GOT3 (cell line): ENCODE measurements at places on chromosomes 7 and 10.

DNA sequence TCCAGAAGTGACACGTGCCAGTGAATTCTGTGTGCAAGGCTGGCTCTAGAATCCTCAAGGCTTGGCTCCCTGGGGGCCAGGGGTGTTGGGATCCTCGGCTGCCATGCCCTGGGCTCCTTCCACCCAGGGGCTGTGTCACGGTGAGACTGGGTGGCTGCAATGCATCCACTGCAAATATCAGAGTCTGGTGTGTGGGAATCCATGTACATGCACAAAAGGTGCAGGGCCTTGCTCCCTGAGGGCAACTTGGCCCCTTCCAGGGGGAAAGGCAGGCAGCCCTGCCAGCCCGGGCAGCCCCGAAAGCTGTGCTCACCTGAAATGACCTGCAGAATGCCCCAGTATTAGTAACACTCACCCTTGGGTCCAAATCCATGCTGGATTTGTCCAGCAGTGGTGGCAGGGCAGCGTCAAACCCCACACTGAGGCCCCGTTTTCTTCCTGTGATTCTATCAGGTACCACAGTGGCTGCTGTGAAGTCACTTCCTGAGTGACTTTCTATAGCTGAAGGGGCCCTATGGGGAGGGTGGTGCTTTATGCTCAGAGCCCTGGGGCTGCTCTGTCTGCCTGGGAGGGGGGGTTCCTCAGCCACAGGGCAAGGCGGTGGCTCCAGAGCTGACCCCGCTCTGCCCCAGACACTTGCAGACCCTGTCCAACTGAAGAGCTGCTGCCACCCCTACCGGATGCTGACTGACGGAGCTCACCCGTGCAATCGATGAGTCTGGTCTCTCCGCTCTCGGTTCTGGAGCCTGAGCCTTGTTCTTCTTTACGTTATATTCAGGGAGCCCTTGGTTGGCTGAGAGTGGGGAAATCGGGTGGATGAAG, 317.7 kb downstream of the GLRX3 start:
- DNase-seq, result no peak

DNA sequence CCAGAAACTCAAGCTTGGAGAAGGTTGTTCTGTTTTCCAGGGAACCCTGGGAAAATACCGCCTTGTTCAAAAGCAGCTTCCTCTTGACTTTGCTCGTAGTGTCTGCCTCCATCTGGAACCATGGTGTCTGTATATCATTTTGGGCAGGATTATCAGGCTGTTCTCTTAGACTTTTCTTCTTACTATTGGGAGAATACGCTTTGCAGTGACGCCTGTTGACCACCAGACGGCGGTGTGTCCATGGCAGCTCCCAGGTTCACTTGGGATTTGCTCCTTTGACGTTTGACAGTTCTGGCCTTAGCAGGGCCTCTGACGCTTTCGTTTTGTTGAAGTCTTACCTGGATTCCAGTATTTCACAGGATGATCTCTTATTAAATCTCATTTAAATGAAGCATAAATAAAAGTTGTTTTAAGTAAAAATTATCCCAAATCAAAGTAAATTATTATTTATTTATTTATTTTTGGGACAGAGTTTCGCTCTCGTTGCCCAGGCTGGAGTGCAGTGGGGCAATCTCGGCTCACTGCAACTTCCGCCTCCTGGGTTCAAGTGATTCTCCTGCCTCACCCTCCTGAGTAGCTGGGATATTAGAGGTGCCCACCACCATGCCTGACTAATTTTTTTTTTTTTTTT, 41.8 kb upstream of the GJD4 start:
- DNase-seq, result no peak

GRCh38 chr7:135920478-135920877, 56.7 kb downstream of the MTPN start:
- no peak for DNase-seq

DNA sequence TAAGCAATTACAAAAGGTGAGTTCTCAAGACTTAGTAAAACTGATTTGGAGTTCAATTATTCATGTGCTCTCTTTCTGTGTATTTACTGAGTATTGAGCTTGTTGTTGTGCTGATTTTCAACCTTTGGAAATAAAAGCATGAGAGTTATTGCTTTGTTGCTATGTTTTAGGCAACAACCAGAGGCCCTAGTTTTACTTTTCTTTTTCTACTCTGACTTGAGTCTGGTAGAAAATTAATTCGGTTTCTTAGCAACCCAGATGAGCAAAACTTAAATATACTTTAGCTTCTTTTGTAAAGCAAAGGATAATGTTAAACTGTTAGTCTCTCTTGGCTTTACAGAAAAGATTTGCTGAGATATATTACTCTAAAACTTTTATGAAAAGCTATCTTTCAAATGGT, 66.4 kb upstream of the SCIN start:
- no peak for DNase-seq

DNA sequence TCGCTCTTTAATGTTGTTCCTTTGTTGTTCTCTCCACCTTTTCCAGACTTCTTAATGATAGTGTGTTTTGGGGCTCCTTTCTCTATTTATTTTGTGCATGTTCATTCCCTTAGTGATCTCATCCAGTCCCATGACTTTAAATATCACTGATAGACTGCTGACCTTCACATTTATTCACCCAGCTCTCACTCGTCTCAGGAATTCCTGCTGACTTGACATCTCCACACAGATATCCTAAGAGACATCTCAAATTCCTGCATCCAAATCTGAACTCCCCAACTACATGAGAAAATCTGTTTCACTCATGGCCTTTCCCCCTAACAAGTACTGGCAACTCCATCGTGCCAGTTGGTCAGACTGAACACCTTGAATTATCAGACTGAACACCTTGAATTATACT, 111.2 kb downstream of the CTTNBP2 start:
- DNase-seq, result no peak

GRCh38 chr7:108114117-108114841, 15.9 kb downstream of the LAMB4 start:
- DNase-seq, result no peak

DNA sequence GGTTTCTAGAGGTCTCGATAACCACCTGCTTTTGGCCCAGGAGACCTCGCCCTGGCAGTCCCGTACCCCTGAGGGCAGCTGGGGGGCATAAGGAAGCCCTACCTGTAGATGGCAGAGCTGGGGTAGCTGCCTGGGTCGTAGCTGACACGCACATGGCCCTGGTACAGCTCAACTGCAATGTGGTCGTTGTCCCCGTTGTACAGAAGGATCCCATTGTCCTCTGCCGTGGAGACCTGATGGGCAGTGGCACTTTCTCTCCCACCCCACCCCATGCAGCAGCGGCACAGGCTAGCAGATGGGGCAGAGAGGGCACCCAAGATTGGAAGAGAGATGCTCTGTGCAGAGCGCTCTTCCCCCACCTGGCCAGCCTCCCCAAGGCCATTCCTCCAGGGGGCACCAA, 172.5 kb downstream of the LCOR start:
- no peak for DNase-seq

DNA sequence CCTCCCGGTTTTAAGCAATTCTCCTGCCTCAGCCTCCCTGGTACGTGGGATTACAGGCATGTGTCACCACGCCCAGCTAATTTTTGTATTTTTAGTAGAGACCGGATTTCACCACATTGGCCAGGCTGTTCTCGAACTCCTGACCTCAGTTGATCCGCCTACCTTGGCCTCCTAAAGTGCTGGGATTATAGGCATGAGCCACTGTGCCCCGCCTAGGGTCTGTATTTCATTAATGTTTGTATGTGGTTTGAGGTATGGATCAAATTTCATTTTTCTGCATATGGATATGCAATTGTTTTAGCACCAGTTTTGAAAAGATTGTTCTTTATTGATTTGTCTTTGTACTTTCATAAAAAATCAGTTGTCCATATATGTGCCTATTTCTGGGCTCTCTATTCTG, 26.0 kb downstream of the CYP26A1 start:
- DNase-seq, result no peak

DNA sequence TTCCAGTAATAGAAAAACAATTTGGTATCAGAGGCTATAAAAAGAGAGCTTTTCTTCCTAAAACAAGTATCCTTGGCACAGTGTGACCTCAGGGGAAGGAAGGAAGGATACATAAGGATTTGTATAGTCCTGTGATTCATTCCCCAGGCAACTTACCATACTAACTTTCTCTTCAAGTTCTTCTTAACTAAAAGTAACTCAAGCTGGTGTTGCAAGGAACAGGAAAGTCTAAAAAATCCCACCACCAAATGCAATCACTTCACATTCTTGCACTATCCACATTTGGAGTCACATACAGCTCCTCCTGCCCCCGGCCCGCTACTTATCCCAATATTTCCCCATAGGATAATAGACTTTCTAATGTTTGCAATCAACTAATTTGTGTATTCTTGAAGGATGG, 84.8 kb downstream of the PRKAG2 start:
- DNase-seq, result no peak

DNA sequence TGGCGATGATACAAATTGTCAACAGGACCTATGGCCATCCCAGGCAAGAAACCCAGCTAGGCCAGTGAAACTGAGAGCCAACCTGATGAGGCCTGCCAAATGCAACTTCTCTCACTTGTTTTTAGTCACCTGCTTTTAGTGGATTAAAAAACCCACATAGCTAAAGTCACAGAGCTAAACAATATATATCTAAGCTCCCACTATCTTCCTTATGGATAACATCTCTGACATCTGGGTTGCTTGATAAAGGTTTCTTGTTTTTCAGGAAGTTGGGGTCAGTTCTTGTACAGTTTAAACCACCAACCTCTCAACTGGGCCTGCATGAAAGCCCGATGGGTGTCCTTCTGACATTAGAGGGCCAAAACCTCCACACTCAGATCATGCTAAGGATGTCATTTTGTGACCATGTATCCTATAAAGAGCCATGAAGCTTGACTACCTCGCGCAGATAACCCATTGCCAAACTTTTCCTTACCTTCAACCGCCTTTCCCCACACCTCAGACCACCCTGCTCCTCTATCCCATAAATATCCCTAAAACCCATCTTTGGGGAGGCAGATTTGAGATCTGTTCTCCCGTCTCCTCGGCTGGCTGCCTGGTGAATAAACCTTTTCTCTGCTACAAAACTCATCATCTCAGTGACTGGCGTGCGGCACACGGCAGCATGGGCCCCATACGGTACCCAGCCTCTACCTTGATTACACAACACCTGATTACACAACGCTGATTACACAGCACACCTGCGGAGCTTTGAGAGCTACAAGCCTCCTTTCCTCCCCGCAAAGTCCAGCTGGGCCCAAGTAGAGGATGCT, 797 bp upstream of the STMP1 start:
- DNase-seq, result no peak

- DNase-seq, result no peak
These were observed 26.5 kb upstream of the C10orf71 start for GRCh38 chr10:49272251-49273081.

- DNase-seq, result no peak
These were observed 92.1 kb upstream of the PODXL start for GRCh38 chr7:131648491-131648890.

- DNase-seq, result peak; percentile 59
These were observed 7.8 kb downstream of the HTRA1 start for GRCh38 chr10:122468926-122469781.

DNA sequence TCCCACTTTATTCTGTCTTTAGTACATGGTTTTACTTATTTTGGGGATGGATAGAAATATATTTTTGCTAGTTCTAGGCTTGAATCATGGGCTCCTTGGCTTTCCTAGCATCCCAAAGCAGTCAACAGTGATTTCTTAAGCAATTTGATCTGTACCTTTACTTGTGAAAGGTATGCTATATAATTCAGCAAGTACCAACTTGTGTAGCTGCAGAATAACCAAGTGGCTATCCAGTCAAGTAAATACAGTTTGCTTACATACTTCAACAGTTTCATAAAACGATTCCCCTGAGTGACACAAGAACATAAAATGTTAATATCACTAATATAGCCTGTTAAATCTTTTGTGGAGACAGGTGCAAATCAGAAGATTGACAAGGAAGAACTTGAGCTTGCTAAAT, 67.2 kb downstream of the PODXL start:
- DNase-seq, result no peak

- DNase-seq, result no peak
These were observed 255.2 kb upstream of the POT1 start for GRCh38 chr7:125184801-125185200.

GRCh38 chr10:2895594-2896196, 171.7 kb upstream of the PFKP start:
- no peak for DNase-seq

- no peak for DNase-seq
These were observed 2.6 kb downstream of the FAM241B start for GRCh38 chr10:69632516-69633199.

DNA sequence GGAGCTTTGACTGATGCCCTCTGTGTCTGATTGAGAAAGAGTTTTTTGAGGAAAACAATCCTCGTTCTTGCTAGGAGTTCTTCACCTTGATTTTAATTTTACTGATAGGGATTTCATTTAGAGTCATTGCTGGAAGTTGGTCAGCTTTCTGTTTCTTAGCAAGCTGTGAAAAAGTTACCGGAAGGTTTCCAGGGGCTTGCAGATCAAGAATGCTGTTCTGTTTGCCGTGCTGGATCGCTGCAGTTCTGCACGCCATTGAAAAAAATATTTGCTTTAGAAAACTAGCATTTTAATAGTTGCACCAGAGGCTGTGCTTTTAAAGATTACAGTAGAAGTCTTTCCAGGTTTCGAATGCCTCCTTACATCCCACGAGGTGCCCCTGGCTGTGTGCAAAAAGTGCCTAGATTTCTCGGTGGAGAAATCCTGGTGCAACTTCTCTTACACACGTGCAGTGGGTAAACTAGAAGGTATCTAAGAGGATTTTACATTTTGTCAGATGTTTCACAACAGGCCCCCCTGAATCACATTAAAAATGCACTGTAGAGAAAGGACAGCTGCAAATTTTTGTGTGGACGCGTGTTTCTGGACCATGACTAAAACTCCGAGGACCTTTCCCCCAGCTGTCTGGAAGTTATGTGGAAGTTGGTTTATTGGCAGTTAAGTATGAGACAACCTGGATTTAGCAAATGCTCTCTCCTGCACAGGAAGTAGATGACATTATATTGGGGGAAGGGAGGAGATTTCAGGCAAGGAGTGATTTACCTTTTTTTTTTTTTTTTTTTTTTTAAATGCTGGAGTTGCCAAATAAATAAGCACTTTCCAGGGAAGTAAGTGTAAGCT, 5.8 kb downstream of the TCF7L2 start:
- DNase-seq, result no peak

DNA sequence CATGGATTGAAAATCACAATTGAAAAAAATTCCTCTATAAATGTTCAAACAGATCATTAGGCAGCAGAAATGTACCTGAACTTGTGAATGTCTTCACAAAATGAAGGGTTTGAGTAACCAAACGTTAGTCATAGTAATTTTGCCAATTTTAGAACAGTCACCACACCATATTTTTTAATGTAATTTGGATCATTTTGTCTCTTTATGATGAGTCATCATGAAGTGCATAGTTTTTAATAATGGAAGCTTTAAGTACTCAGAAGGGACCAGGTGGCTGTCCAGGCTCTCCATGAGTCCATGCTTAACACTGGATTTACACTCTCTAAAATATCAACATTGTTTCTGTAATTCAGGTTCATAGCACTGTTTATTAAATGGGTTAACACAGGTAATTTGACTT, 219.2 kb downstream of the ETV1 start:
- DNase-seq, result no peak
